ENCODE measurements at places on chromosomes 4 and X. TPM values are rescaled to one million over a fixed set of nuclear protein-coding genes. Genes with fewer than 3 reads are reported as not detected.

RBM47 gene
- 19.5 TPM for total RNA-seq

PAGE2B gene
- not detected for total RNA-seq

PCDH18 gene
- not detected for total RNA-seq

KLHL34 gene
- total RNA-seq: not detected

IL3RA gene
- 0.31 TPM for total RNA-seq

AREG gene
- 31.2 TPM for total RNA-seq

ADRA2C gene
- 11.9 TPM for total RNA-seq

IRF2 gene
- 10.0 TPM for total RNA-seq

GDI1 gene
- 108 TPM for total RNA-seq

EBP gene
- 155 TPM for total RNA-seq

ADAM29 gene
- total RNA-seq: not detected
